ENCODE measurements at places on chromosomes 11 and 22. TPM values are rescaled to one million over a fixed set of nuclear protein-coding genes. Genes with fewer than 3 reads are reported as not detected.

Gene FAM227A
- total RNA-seq = 7.9 TPM

Gene INSC
- total RNA-seq = not detected

Gene HBE1
- not detected for total RNA-seq

Gene KCNQ1OT1
- 5.3 TPM for total RNA-seq

Gene PHRF1
- total RNA-seq = 18.6 TPM

Gene GDPD4
- total RNA-seq = not detected

Gene RAB36
- 2.9 TPM for total RNA-seq

Gene TSSK2
- total RNA-seq = not detected

Gene OR51B5
- 0.32 TPM for total RNA-seq

Gene PHOX2A
- not detected for total RNA-seq

Gene CRYBB3
- total RNA-seq = not detected

Gene HBD
- total RNA-seq = not detected

Gene OR8G1
- total RNA-seq = not detected

DNA sequence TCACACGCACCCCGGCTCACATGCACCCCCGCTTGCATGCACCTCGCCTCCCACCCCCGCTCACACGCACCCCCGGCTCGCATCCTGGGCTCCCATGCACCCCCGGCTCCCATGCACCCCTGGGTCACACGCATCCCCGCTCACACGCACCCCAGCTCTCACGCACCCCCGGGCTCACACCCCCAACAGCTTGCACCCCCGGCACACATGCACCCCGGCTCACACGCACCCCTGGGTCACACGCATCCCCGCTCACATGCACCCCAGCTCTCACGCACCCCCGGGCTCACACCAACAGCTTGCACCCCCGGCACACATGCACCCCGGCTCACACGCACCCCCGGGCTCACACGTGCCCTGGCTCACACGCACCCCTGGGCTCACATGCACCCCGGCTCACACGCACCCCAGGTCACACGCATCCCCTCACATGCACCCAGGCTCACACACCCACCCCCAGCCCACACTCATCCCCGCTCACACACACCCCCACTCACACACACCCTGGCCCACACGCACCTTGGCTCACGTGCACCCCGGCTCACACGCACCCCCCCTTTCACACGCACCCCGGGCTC is 16.2 kb downstream of the TSPAN4 start:
- DNase-seq = no peak

GRCh38 chr11:83292709-83293456 is 6.7 kb upstream of the CCDC90B start:
- DNase-seq = no peak

DNA sequence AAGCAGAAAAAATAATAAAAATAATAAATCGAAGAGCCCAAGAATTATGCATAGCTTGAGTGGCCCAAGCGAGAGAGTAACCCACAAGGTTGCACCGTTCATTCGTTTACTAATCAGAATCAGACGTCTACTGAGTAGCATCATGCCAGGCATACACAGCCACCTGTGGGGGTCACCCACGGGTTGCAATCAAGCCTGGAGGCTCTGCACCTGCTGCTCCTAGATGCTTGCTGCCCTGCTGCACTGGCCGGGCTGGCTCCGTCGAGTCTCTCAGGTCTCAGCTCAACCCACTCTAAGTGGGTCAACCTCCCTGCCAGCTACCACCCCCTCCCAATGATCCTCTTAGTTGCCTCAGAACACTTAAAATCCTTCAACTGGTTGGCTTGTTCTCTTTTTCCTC is 2.0 kb upstream of the TESMIN start:
- DNase-seq = no peak

GRCh38 chr11:47765086-47765485 is 2.1 kb downstream of the FNBP4 start:
- DNase-seq = no peak

- DNase-seq = no peak
These were observed 2.0 kb downstream of the FBLN1 start for GRCh38 chr22:45504373-45505341.

DNA sequence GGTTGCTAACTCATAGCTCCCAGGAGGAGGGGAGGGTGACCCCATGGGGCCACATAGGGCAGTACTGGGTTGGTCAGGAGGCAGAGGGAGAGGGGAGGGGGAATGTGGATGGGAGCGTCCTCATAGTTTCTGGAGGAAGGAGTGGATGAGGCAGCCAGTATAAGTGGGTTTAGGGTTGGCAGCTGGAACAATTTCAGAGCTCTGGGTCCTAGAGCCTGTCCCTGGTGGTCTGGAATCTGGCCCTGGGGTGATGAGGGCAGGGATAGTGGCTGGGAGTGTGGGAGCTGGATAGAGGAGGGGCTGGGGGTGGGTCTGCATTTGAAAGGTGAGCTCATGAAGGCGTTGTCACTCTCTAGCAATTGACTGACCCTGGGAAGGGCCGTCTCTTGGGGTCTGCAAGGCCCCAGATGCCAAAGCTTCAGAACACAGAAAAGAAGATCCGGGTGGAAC is 5.3 kb upstream of the MRGPRG start:
- no peak for DNase-seq

GRCh38 chr11:132540581-132540980 is 991.7 kb downstream of the OPCML start:
- no peak for DNase-seq

GRCh38 chr11:113419454-113420003 is 31.9 kb downstream of the ANKK1 start:
- DNase-seq = no peak

DNA sequence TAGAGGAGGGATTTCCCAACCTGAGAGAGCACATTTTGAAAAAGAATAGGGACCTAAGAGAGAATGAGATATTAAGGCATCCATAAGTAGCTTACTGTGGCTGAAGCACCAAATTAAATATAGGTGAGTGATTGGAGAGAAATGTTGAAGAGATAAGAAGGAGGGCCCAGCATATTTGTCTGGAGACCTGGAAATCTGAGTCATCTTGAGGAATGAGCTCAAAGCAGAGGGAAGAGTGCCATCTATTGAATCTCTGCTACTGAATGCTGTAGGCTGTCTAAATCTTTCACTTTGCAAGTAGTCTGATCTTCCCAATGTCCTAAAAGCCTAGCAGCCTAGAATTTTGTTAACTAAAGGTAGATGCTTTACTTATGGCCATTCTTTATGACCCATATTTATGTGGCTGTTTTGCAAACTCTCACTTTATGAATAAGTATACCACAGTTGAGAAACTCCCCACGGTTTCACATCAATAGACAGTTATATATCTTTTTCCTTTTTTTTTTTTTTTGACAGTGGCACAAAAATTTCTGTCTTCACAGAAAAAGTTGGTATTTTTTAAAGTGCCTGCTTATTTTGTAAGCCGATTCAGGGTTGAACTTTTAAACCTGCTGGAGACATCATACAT is 2093.5 kb downstream of the LRRC4C start:
- DNase-seq = no peak

- DNase-seq = peak; percentile 25
These were observed 54.7 kb downstream of the SMIM38 start for GRCh38 chr11:69210310-69211035.

GRCh38 chr11:13917264-13917663 is 45.3 kb upstream of the SPON1 start:
- DNase-seq = no peak

- DNase-seq = no peak
These were observed 52.8 kb downstream of the AHNAK start for GRCh38 chr11:62493801-62494200.

GRCh38 chr11:126949066-126949891 is 51.3 kb downstream of the KIRREL3 start:
- no peak for DNase-seq

DNA sequence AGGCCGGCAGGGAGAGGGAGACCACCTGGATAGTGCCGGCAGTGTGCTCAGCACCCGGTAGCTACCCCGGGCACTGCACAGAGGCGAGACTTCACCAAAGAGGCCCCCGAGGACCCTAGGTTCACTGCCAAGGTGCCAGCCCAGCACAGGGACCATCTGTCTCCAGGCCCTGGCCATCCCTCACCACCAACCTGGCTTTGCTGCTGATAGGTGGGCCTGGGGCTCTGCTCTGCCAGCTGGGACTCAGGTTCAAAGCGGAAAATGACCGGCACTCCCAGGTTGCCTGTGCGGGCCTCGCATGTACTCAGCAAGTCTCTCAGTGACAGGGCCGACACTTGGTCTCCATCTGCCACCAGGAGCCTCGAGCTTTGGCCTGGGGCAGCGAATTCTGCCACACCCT is 812.2 kb downstream of the BRD1 start:
- no peak for DNase-seq

DNA sequence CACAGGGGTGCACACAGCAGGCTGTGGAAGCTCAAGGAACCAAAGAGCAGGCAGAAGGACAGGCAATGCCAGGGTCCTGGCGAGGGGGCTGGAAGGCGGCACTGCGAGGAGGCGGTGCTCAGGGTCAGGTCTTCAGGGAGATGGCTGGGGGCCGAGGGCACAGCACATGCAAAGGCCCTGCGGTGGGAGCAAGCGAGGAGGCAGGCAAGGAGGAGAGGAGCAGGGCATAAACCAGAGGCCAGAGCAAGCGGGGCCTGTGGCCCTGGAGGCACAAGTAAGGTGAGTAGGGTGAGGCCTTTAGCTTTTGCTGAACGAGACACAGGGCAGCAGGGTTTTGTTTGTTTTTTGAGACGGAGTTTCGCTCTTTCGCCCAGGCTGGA is 126.9 kb downstream of the ARHGAP8 start:
- DNase-seq = peak; percentile 30

- no peak for DNase-seq
These were observed 180.5 kb downstream of the ARHGAP42 start for GRCh38 chr11:100867606-100868005.

GRCh38 chr22:36900225-36900624 is 13.2 kb upstream of the CSF2RB start:
- no peak for DNase-seq

DNA sequence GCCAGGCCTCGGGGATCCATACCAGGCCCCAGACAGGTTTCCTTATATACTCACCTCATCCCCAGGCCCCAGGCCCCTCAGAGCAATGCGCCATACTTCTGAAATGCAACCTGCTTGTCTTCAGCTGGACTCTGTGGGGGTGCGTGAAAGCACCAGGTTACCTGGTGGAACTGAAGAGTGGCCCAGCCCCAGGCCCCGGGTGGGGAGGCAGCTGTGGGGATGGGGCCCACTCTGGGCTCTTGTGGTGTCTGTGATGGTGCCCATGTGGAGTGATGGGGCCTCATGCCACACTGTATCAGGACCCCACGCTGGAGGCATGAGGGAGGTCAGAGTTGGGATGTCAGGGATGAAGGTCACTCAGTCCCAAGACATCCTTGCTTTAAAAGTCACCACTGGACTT is 999.0 kb downstream of the BRD1 start:
- DNase-seq = peak; percentile 27

DNA sequence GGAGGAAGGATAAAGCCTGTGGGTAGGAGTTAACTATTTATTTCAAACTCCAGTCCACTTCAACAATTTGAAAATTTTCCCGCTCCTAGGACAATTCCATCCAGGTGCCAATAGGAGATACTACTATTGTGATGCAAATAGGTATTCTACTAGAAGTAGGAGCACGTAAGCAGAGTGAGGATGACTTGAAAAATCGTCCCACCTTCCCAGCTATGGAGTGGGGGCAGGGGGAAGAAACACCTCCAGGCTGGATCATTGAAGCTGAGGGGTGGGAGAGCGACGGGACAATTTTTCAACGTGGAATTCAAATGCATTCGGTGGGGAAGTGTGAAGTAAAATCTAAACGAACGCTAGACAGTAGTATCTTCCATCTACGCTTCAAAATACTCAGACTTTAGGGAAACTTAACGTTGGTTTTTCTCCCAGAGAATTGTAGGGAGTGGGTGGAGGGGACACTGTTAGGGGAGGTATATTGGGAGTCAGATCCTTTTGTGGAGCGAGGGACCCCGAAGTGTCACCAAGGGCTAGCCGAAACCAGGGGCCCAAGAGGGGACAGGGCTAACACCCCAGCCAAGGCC is 523 bp upstream of the ARHGAP42 start:
- no peak for DNase-seq

DNA sequence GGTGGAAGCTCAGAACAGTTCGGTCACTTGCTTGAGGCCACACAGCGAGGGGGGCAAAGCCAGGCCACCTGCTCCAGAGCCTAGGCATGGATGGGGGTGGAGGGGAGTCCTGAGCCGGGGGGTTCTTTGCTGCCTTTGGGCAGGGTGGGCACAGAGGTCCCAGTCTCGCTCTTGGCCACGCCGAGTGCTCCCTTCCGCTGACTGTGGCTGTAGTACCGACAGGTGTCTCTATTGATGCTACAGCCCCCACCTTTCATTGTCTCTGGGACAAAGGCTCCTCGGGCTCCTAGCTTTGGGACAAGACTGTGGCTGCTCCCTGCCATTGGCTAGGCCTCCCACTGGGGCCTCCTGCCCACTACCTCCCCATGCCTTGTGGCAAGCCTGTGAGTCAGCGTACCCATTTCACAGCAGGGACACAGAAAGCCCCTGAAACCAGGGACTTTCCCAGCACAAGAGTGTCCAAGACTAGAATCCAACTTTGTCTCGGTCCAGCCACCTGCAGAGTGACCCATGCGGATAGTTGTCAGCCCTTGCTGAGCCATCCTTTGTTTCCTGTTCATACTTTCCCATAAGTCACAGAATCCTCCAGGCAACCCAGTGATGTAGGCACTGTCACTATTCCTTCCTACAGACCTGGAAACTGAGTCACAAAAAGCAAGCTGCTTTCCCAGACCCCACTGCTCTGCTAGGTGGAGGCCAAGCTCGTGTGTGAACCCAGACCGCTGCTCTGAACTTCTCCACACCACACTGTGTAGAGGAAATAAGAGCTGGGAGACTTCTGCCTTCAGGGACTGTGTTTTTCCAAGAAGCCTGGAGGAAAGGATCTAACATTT is 17.2 kb downstream of the MYEOV start:
- DNase-seq = no peak

GRCh38 chr11:70869054-70869453 is 383.3 kb downstream of the SHANK2 start:
- DNase-seq = no peak

DNA sequence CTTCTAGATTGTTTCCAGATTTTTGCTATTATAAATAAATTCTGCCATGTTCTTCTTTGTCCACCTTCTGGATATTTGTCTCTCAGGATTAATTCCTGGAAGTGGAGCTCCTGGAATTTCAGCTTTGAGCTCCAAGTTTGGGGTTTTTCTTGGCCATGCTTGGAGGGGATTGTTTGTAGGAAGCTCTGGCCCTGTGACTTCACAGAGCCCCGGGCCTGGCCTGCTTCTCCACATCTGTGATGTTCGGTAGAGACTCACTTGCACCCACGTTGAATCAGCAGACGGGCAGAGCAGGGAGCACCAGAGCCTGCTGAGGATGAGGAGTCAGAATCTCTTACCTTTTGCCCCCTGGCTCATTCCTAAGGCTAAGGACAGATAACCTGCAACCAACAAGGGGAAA is 35.7 kb downstream of the LRRC32 start:
- no peak for DNase-seq

GRCh38 chr11:122756417-122756816 is 81.9 kb upstream of the CRTAM start:
- no peak for DNase-seq

Measured in breast epithelium (tissue), 4 donors.